ENCODE measurements at places on chromosomes 1 and 21.

DNA sequence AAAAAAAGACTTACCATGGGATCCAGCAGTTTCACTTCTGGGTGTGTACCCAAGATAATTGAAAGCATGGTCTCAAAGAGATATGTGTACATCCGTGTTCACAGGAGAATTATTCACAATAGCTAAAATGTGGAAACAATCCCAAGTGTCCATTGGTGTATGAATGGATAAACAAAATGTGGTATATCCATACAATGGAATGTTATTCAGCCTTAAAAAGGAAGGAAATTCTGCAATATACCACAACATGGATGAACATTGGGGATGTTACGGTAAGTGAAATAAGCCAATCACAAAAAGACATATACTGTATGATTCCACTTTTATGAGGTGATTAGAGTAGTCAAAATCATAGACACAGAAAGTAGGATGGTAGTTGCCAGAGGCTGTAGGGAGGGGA lies 7.0 kb upstream of the TUT4 start:
- DNase-seq = no peak

DNA sequence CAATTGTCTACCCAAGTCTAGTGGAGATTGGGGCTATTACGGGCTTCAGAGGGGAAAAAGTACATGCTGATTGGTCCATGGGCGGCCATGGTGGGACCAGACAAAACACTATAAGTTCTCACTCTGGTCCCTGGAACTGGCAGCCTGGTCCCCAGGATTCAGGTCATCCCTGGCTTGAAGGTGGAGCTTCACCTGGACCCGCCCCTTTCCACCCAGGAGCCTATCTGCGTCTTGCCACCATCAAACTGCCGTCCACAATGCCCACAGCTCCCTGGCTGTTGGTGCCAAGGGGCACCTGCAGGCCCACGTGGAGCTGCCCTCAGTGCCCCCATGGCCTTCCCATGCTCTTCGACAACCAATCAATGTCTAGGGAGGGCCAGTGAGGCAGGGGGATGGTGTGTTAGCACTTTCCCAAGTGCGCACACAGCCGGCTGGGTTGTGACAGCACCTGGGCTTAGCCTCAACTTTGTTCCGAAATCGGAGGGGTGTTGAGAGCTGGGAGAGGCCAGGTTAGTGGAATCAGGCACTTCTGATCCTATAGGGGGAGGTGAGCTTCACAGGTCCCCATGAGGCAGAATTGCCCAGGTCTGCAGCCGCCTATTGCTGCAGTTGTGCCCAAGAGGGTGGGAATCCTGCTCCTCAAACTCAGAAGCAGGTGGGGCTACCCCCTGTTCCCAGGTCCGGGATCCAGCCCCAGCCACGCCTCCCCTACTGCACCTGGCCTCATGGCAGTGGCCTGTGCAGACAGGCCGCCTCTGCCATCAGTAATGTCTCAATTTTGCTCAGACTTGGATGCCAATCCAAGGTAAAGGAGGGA lies 1369.4 kb upstream of the PRMT6 start:
- no peak for DNase-seq

GRCh38 chr1:192962901-192963300 lies 96.3 kb downstream of the UCHL5 start:
- no peak for DNase-seq

DNA sequence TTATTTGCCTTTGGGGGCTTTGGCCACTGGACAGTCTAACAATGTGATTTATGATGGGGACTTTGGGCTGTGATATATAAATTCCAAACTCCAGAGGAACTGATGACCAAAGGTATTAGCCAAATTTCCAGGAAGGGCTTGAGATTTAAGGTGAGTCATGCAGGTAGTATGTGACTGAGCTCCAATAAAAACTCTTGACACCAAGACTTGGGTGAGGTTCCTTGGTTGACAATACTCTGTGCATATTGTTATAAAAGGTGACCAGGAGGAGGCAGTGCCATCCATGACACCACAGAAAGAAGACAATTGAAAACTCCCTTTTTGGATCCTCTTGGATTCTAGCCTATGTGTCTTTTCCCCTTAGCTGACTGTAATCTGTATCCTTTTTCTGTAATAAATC lies 392.7 kb upstream of the LRRC7 start:
- DNase-seq = no peak

GRCh38 chr1:236066828-236067386 lies 2.0 kb upstream of the NID1 start:
- peak; percentile 77 for DNase-seq

- DNase-seq = no peak
Observed at GRCh38 chr1:51283979-51284378, 46.4 kb downstream of the TTC39A start.

GRCh38 chr21:20883408-20883800 lies 114.8 kb upstream of the NCAM2 start:
- no peak for DNase-seq

- DNase-seq = no peak
Observed at GRCh38 chr1:80779275-80779674, 1021.5 kb upstream of the ADGRL2 start.

DNA sequence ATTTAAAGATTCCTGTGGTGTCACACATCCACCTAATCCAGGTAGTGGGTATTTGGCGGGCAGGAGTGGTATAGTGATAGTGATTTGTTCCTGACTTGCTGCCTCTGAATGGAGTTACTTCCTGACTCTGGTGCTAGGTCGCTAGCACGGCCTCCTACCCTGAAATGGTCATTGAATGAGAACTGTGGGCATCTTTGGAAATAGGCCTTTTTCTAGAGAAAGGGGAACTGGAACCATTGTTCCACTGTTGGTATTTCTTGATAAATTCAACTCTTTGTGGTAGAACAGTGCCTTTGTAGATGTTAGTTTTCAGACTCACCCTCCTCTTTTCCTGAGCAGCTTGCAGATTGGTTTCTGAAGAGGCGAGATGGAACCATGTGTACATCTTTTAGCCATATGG lies 1.5 kb downstream of the QSOX1 start:
- DNase-seq = no peak

- DNase-seq = no peak
Observed at GRCh38 chr21:35738347-35738961, 321.9 kb downstream of the SETD4 start.

- no peak for DNase-seq
Observed at GRCh38 chr1:214861615-214862014, 220.9 kb upstream of the KCNK2 start.

DNA sequence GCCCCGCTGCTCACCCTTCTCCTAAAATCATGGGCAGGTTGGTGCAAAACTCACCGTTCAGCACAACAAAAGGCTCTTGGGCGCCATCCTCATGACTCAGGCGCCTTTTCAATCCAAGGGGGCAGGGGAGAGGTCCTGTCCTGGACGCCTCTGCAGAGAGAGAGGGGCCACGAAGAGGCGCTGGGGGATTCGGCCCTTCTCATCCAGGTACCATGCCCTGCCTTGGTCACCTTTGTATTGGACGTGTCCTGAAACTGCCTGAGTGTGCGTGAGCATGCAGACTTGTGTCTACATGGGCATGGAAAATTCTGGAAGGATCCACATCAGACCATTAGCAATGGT lies 53.5 kb downstream of the SLC37A1 start:
- no peak for DNase-seq

DNA sequence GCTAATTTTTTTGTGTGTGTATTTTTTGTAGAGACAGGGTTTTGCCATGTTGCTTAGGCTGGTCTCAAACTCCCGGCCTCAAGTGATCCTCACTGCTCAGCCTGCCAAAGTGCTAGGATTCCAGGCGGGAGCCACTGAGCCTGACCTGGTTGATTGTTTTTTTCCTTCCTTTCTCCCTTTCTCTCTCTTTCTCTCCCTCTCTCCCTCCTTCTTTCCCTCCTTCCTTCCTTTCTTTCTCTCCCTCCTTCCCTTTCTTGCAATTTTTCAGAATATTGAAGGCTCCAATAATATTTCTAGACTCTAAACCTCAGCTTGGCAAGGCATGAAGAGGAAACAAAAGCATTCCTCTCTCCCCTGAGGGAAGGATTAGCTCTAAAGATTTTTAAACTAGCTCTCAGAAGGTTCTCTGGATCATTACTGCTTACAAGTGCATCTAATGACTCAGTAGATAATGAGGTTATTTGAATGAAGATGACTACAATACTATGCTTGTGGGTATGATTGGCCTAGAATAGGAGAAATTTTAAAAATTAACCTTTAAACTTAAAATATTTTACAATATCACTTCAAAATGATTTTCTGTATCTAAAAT lies 68.5 kb upstream of the GADD45A start:
- no peak for DNase-seq

DNA sequence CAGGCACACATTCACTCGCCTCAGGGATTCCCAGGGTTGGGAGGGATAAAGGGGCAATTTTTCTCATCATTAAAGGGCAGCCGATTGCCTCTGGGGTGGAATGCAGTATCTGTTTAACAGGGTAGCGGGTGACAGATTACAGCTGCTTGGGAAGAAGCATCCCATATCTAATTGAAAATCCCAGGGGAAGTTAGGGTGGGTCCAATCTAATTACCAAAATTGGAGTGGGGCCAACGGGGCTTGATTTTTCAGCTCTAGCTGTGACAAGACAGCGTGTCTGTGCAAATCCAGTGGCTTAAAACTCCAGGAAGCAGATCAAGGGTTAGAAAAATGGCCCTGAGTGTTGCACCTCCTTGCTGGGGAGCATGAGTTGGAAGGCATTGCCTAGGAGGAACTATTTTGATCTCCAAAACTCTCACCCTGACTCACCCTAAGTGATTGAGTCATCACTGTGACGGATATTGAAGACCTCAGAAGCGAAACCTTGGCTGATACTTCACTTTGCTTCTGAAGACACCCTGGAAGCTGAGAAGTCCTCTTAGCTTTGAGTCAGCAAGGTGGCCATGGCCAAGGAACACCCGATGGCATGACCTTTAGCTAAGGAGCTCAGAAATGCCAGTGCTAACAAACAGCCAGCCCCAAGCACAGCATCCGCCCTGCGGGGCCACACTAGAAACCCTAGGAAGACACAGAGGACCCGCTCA lies 46.0 kb downstream of the GRHL3 start:
- no peak for DNase-seq

DNA sequence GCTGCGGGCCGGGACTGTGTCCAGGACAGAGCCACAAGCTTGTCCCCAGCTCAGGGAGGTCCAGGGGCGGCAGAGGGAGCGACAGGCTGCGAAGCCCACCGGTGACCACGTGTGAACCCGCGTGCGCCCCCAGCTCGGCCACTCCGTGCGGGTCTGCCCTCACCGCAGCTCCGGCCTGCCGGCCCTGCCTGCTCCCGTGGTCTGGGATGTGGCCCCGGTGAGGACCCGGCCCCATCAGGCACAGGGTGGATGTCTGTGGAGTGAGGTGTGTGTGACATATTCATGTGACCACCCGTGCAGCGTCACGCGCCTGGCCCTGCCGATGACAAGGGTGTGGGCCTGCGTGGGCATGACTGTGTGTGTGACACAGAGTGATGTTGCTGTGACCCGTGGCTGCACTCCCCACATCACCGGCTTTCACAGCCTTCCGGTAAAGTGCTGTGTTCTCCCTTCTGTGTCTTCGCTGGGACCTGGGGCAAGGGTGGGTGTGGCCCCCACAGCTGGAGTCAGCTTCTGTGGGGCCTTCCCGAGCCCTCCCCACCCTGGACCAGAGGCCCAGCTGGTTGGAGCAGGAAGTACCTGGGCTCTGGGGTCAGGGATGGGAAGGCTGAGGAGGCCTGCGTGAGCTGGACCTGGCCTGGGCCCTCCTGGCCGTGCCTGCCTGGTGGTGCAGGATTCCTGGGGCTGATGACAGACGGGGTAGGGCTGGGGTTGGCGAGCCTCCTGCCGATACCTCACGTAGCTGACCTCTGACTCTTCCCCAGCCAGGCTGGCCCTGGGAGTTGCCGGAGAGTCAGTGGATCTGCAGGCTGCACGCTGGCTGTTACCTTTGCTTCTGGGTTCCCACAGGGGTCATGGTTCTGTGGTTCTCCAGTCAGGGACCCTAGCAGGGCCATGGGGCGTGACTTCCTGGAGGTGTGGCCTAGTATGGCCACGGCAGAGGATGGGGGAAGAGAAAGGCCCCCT lies 4.1 kb downstream of the RNF223 start:
- DNase-seq = no peak

GRCh38 chr1:225476100-225476511 lies 48.3 kb upstream of the LBR start:
- no peak for DNase-seq

DNA sequence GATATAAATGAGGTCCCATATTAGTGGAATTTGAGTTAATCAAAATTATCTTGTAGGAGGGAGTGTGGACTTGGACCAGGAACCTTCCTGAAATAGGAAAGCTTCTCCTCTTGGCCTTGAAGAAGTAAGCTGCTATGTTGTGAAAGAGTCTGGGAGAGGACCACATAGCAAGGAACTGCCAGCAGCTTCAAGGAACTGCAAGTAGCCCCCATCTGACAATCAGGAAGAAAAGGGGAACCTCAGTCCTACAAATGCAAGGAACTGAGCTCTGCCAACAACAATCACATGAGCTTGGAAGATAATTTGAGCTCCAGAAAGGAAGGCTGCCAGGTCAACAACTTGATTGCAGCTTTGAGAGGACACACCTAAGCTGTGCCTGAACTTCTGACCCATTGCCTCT lies 8.2 kb upstream of the PRMT6 start:
- no peak for DNase-seq

DNA sequence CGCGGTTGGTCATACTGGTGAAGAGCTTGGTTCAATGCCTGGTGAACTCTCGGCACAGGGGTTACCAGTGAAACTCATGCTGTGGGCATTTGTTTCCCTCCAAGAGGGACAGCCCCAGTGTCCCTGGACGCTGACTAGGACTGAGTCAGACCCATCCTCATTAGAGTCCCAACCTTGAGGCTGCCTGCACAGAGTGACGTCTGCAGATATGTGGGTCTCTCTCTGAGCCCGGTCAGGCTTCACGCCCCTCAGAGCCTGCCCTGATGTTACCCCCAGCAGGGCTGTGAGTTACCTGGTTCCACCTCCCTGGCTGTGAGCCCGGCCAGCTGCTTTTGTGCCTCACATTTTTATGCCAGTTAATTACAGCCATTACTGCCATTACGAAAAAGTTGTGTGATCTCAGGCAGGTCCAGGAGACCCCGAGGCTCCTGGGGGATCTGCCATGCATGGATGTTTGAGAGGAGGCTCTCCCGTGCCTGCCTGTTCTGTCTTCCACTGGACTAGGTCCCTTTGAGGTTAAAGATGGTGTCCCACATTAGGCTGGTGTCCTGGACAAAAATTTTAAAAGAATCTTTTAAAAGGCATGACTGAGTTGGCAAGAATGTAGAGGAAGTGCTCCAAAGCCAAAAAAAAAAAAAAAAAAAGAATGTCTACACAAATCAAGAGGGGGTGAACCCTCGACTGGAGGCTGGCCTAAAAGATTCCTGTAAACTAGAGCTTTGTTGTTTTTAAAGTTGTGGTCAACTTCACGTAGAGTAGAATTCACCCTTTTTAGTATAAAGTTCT lies 36.6 kb upstream of the PADI1 start:
- DNase-seq = no peak

DNA sequence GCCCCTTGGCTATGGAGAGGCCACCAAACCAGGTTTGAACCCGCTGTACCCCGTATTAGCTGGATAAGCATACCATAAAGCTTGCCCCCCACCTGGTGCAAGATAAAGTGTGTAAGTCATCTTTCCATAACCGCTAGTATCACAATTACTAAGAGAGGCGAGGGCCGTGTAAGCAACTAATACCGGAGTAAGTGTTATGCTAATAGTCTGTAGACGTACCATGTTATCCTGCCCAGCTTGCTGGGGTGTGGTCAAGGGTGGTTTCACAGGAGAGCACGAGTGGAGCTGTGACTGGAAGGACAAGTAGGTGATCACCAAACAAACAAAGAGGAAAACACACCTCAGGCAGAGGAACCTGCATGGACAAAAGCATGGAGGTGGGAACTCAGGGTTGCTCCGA lies 3.6 kb upstream of the TNFRSF1B start:
- DNase-seq = no peak
